ENCODE measurements at places on chromosomes 1 and 21.

- DNase-seq = no peak
Measured at GRCh38 chr21:44834951-44835646, 17.2 kb upstream of the SUMO3 start.

DNA sequence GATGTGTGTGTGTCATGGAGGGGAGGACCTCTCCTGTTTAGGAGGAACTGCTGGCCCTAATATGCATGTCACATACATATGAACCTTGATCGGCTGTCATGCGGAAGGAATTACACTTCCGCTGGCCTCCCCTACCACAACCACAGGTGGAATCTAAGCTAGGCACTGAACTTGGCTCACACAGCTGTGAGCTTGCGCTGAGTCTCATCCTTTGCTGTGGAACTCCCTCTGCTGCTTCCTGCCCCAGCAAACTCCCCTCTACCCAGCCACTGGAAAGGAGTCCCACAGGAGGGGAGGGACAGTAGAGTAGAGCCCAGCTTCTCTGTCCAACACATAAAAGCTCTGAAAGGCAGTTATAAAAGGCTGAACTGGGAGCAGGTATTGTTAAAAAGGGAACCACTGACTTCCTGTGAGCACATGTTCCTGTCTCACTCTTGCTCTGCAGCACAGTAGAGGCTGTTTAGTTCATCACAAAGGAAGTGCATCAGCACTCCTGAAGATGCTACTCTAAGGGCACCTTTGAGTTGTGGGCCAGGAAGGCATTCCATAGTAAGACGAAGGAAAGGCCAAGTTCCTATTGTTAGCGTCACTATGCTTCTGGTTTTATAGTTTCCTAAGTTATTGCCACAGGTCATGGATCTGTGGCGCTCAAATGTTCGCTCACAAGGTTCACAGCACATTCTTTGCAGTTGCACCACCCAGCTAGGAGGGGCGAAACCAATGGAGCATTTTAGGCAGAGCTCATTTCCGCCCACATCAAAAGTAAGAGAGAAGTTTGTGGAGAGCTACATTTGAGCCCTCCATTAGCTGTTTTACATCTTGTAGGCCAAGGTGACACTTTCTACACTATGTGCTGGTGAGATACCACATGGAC lies 17.7 kb upstream of the PTPRC start:
- no peak for DNase-seq

- DNase-seq = peak; percentile 85
Measured at GRCh38 chr1:201649761-201650622, 111.1 kb downstream of the NAV1 start.

DNA sequence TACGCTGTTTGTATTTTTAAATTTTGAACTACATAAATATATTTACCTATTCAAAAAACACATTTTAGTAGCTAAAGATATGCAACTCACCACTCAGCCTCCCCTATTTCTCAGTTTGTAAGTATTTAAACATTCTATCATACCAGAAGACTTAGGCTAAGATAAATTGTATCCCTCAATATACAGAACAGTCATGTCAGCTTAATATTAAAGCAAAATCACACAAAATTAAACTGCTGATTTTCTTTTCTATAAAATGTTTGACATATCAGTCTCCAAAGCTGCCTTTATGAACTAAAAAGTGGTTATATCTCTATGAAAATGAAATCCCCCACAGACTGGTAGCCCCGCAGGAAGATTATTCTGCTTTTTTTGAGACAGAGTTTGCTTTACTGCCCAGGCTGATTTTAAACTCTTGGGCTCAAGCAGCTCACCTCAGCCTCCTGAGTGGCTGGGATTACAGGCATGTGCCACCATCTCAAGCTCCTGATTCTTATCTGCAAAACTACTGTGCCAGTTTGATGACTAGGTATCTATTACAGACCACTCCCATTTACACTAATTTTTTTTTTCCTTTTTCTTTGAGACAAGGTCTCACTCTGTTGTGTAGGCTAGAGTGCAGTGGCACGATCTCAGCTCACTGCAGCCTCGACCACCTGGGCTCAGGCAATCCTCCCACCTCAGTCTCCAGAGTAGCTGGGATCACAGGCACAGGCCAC lies 37.6 kb downstream of the NRDC start:
- no peak for DNase-seq

GRCh38 chr1:75542818-75543570 lies 67.9 kb downstream of the SLC44A5 start:
- no peak for DNase-seq

- DNase-seq = no peak
Measured at GRCh38 chr1:39727221-39727931, 11.3 kb upstream of the PPIE start.
